NCI-H2107 (cell line): ENCODE measurements at places on chromosomes 11 and 22.

- DNase-seq: no peak
Measured at GRCh38 chr11:63839508-63840355, 822 bp downstream of the MARK2 start.

GRCh38 chr11:118998388-118998717 is 415 bp downstream of the CENATAC start:
- no peak for DNase-seq

DNA sequence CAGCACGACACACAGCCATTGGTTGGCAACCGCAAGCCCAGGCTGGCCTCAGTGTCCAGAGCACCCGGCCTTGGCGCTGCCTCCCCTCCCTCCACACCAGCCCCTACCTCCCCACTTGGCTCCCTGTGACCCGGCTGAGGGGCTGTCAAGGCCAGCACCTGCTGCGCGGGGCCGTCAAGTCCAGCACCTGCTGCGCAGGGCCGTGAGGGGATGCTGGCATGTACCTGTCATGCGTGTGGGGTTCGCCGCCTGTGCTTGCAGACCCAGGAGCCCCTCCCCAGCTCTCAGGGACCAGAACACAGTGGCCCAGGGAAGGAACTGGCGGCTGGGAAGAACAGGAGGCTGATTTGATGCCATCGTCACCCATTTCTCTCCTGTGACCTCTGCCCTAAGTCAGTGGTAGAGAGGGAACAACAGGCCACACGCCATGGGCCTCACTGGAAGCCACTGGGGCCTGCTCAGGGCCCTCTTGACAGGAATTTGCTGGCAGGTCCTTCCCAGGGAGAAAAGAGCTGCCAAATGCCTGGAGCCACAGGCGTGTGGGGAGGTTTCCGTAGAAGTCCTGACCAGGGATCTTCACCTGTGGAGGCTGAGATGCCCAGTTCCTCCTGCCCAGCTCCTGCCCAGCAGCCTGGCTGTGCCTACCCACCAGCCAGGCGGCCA is 37.6 kb downstream of the TBX1 start:
- no peak for DNase-seq

- no peak for DNase-seq
Measured at GRCh38 chr11:42913731-42914130, 398.1 kb upstream of the API5 start.

DNA sequence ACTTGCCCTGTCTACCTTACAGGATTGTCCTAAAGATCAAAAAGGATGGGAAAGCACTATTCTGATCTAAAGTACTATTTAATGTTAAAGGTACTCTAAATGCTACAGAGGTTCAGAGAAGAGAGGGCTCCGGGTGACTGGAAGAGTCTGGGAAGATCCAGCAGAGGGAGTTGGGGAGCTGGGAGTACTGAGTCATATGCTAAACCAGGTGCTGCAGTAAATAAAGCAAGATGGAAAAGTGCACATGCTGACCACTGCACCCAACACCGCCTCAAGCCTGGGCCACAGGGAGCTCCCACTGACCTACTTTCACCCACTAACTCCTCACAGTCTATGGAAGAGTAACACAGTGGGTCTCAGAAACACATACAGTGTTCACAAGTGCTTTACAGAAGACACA is 49.3 kb downstream of the WT1 start:
- DNase-seq: no peak

GRCh38 chr22:38073150-38074130 is 10.5 kb downstream of the SLC16A8 start:
- DNase-seq: no peak
